Cardiac atrium fibroblast (primary cell): ENCODE measurements at places on chromosomes 7 and 10. TPM values are rescaled to one million over a fixed set of nuclear protein-coding genes. Genes with fewer than 3 reads are reported as not detected.

The SLC26A5 gene
- not detected in 2 replicates for total RNA-seq

The HGF gene
- 117 and 150 TPM in 2 replicates for total RNA-seq

The CUTC gene
- total RNA-seq = 18.1 and 18.5 TPM in 2 replicates

The PON2 gene
- 96.8 and 117 TPM in 2 replicates for total RNA-seq
